ENCODE measurements at places on chromosomes 4 and X. TPM values are rescaled to one million over a fixed set of nuclear protein-coding genes. Genes with fewer than 3 reads are reported as not detected.

REELD1 gene
- 0.10 TPM for total RNA-seq

KIT gene
- 0.21 TPM for total RNA-seq

SORCS2 gene
- not detected for total RNA-seq

NSG1 gene
- total RNA-seq = 12.0 TPM

CYLC1 gene
- not detected for total RNA-seq

SCOC gene
- 43.6 TPM for total RNA-seq

FHL1 gene
- 18.2 TPM for total RNA-seq

RNF175 gene
- total RNA-seq = not detected

SLIT2 gene
- not detected for total RNA-seq

TBC1D9 gene
- total RNA-seq = 0.13 TPM

TCEAL6 gene
- total RNA-seq = not detected

TCEAL5 gene
- total RNA-seq = not detected

TMPRSS11E gene
- total RNA-seq = 0.15 TPM

FAM47A gene
- total RNA-seq = not detected

CCSER1 gene
- total RNA-seq = 0.06 TPM

SSX2B gene
- total RNA-seq = not detected

P2RY4 gene
- 0.34 TPM for total RNA-seq

FAM9A gene
- total RNA-seq = not detected

GAGE12J gene
- not detected for total RNA-seq

NDP gene
- total RNA-seq = not detected

ZFX gene
- total RNA-seq = 30.9 TPM

NEUROG2 gene
- total RNA-seq = not detected

PAGE5 gene
- 1.7 TPM for total RNA-seq

IL1RAPL1 gene
- not detected for total RNA-seq

MAGEA1 gene
- total RNA-seq = not detected

SEPTIN6 gene
- total RNA-seq = 142 TPM

SCLT1 gene
- total RNA-seq = 18.8 TPM

TSPYL2 gene
- total RNA-seq = 37.6 TPM
